ENCODE measurements at places on chromosomes 4 and X.

GRCh38 chrX:139112432-139112831, 400.9 kb upstream of the FGF13 start:
- no peak for DNase-seq

- DNase-seq: no peak
Observed at GRCh38 chr4:91758487-91758886, 545.3 kb upstream of the GRID2 start.

GRCh38 chr4:178899084-178899483, 1456.8 kb upstream of the AGA start:
- DNase-seq: no peak

DNA sequence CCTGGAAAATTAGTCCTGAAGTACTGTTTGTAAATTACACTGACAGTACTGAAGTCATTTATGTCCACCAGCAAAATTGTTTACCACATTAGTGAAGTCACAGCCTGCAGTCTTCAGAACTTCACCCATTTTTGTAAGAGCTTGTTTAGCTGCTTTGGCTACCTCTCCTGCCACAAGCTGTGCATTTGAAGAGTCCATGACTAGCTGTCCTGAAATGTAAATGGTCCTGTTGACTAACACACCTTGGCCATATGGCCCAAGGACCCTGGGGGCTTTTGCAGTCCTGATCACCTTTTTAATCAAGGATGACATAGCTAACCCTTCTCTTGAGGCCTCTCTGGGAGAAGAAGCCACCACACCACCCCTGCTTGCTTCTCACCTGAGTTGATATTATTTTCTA, 21.4 kb upstream of the ZNF518B start:
- DNase-seq: no peak

GRCh38 chr4:102404431-102404969, 59.2 kb upstream of the SLC39A8 start:
- peak; percentile 43 for DNase-seq

DNA sequence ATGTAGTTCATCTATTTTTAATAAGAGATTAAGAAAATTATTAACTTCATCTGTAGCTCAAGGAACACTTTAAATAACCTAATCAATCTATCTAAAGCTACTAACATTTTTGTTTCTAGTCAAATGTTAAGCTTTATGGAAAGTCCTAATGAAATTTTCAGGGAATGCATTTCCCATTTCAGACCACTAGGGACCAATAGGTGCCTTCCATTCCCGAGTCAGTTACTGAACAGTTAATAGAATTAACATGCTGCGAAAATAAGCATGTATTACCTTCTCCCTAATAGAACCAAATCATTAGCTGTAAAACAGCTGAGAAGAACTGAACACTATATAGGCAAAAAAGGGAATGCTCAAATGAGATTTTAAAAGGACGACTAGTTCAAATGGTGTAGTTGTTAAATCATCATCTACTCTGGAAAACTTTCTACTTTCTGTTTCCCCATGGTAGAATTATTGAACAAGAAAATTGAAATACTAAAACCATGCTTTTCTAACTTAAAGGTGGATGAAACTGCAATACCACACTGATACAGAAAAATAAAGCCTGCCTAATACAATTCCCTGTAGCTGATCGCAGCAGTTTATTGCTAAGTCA, 22.5 kb downstream of the STX18 start:
- DNase-seq: peak; percentile 31

GRCh38 chrX:115038406-115038805, 21.0 kb upstream of the IL13RA2 start:
- no peak for DNase-seq

GRCh38 chrX:13223868-13224567, 95.8 kb downstream of the ATXN3L start:
- DNase-seq: no peak

DNA sequence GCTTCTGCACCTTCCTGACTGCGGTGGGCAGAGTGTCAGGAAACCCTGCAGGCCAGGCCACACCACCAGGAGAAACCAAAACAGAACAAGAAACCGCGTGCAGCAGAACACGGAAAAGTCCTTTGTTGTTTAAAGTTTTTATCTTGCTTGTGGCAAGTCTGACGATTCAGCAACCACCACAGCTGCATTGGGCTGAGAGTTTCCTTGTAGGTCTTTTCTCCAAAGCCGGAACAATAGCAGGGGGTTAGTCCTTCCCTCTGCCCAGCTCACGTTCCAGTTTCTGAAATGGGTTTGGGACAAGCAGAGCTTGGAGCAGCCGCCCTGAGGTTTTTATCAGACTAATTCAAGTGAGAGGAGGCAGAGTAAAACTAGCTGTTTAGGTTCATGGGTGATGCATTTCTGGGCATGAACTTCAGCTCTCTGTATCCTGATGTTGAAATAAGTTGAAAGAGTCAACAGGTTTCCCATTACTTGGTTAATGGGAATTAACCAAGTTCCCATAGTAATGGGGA, 216.9 kb downstream of the PTTG2 start:
- DNase-seq: no peak

- DNase-seq: no peak
Observed at GRCh38 chrX:10903523-10903922, 207.6 kb upstream of the HCCS start.

GRCh38 chr4:172707622-172708021, 461.0 kb upstream of the GALNT7 start:
- no peak for DNase-seq
